A549 treated with CpdA at 1 μM for 4 hours (cell line): ENCODE measurements at places on chromosomes 6 and 20. TPM values are rescaled to one million over a fixed set of nuclear protein-coding genes. Genes with fewer than 3 reads are reported as not detected.

The HMGA1 gene
- total RNA-seq = 526 to 737 TPM (median 679 TPM) in 5 replicates

The OR12D3 gene
- not detected in 5 replicates for total RNA-seq

The PACSIN1 gene
- 0.04 to 0.05 TPM (median 0.05 TPM) in 3 of 5 replicates, not detected in the others for total RNA-seq

The SLC44A4 gene
- 0.10 to 0.14 TPM (median 0.13 TPM) in 3 of 5 replicates, not detected in the others for total RNA-seq

The TRIM39 gene
- 6.6 to 8.2 TPM (median 7.5 TPM) in 5 replicates for total RNA-seq

The MACROD2 gene
- 0.50 to 1.1 TPM (median 0.79 TPM) in 5 replicates for total RNA-seq

The TPD52L2 gene
- total RNA-seq = 125 to 141 TPM (median 132 TPM) in 5 replicates

The GTSF1L gene
- total RNA-seq = not detected in 5 replicates

The SGK2 gene
- total RNA-seq = 5.6 to 6.9 TPM (median 6.3 TPM) in 5 replicates

The DDX43 gene
- total RNA-seq = not detected in 5 replicates
